ENCODE measurements at places on chromosomes 2 and 18.

DNA sequence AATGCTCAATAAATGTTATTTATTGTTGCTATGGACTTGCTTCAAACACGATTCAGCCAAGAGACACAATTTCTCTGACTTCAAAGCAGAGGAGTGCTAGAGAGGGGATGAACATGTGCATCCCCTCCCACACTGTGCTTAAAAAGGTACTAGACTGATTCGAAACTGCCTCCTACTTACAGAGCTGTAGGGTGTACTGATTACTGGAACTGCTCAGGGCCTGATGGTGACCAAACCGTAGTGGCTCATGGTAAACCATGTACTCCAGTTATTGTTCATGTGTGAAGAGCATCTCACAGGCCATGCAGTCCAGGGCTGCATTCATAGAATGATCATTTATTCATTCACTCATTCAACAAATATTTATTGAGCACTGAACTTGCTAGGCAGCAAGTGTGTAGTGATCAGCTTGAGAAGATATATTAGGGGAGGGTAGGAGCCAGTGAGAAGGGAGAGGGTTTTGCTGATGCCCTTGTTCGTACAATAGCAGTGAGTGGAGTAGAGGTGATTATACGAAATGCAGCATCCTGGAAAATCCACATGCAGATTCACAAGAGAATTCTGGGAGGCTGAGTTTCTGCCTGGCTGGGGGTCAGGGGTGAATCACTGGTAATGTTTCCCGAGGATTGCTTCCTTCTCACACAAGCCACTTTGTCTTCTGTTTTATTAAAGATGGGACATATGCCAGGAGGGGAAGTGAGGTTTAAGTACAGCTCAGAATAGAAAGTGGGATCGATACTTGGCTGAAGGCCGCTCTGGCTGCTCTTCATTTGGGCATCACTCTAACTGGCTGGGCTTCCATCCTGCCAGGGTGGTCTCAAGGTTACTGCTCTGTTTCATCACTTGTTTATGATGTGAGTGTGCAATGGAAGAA lies 245.4 kb downstream of the RAD51AP2 start:
- no peak for DNase-seq

DNA sequence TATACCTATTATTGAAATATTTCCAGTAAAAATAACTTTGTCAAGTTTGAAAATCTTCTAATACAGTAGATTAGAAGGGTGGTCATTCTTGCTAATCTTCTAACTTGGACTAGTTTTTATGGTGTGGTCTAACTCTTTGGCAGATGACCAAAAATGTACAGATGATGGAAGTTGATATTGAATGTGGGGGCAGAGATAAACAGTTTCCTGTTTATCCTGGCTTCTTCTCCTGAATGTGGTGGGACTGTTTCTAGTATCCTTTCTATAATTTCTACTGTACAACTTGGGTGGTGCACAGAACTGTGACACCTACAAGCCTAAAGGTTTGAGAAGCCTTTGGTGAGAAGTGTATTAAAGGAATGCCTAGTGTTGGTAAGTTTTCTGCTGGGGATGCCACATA lies 178.7 kb downstream of the PDE11A start:
- no peak for DNase-seq

- no peak for DNase-seq
Measured at GRCh38 chr2:229408356-229408755, 137.3 kb upstream of the PID1 start.

DNA sequence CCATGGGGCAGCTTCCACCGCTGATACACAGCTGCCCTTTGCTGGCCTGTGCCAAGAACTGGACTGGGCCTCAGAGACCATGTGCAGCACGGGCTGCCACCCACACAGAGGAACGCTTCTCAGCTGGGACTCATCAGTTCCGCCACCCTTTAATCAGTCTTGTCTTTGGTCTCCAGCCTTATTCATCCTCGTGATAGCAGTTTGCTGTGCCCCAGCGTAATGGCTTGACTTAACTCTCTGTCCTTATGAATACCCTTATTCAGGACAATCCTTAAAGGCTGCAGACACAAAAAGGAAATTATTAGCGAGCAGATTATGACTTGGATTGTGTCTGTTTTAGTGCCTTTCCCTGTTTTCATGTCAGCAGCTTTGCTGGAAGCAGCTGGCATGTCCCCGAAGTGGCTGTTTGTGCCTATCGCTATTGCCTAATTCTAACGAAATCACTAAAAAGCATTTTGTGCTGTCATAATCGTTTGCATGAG lies 108.9 kb upstream of the DAPL1 start:
- no peak for DNase-seq

GRCh38 chr2:180761224-180761623 lies 219.2 kb upstream of the UBE2E3 start:
- no peak for DNase-seq
